ENCODE measurements at places on chromosomes 6 and 20.

DNA sequence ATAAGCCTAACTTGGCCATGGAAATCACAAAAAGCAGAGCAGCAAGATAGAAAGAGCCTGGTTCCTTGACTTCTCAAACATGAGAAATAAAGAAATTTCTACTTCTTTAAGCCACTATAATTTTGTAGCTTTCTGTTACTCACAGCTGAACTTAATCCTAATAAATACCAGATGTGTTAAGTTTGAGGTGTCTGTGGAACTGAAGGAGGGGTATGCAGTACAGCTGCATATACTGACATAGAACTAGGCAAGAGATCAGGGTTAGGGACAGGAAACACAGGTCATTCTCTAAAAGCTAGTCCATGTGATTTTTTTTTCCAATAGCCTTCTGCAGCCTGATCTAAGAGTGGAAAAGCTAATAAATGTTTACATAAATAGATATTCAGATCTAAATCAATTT lies 123.9 kb downstream of the COL12A1 start:
- DNase-seq = no peak

DNA sequence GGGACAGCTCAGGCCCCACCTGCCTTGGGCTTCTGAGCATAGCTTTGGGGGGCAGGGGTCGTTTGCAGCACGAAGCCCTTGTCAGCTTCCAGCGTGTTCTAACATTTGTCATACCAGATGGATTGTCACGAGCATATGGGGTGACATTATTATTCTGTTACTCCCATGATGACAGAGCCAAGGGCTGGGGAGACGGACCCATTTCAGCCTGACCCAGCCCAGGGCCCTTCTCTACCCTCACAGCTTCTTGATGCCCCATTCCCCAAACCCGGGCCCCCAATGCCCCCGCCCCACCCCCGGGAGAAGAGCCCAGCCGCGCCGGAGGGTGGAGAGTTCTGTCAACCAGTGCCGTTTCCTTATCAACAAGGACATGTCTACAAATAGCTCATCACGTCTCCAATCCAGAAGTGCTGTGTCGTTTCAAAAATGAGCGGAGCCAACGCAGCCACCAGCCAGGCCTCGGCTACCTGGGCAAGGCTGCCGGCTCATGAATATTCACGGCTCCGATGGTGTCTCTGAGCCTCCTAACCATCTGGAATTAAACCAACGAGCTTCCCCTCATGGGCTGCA lies 9.6 kb upstream of the CHRNA4 start:
- DNase-seq = no peak

DNA sequence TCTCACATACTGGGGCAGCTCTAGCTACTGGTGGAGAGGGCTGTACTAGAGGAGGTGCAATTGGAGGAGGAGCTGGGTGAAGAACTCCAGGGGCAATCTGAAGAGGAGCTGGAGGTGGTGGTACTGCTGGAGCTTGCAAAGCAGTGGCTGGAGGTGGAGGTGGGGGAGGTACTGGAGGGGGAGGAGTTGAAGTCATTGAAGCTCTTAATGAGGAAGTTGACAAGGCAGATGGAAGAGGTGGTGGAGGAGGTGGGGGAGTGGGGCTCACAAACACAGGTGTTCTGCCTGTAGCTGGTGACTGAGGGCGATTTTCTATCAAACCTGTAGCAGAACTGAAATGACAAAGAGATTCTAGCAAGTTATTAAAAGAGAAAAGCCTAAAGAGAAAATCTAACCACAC lies 77.6 kb downstream of the WASF1 start:
- peak; percentile 63 for DNase-seq

- DNase-seq = peak; percentile 57
Measured at GRCh38 chr6:11931296-11932035, 80.6 kb upstream of the HIVEP1 start.

DNA sequence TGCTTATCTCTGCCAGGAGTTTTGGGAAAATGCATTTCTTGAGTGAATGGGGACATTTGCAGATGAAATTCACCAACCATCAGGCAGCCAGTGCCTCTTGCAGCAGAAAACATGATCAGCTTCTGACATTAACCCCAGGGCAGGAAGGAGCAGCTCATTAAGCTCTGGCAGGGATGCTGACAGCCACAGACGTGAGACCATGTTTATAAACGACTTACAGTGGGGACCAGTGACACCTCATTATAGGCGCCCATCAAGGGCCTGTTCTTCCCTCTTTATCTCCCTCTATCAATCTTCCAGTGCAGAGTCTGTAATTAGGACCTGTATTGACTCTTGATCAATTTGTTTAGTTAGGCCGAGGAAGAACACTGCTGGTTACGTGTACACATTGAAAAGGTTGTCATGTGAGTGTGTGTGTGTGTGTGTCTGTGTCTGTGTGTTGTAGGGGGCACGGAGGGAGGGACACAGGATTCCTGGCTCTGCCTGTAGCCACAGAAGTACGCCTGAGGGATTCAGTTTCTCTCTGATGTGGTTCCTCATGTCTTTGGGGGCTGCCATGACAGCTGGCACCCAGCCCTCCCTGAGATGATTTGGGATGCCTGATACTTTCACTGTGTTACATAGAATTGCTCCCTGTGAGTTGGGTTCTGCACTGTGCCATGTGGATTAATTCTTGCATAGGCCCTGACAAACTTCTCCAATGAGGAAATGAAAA lies 428.4 kb upstream of the CHD6 start:
- no peak for DNase-seq

- no peak for DNase-seq
Measured at GRCh38 chr6:12490351-12490903, 200.3 kb downstream of the EDN1 start.

DNA sequence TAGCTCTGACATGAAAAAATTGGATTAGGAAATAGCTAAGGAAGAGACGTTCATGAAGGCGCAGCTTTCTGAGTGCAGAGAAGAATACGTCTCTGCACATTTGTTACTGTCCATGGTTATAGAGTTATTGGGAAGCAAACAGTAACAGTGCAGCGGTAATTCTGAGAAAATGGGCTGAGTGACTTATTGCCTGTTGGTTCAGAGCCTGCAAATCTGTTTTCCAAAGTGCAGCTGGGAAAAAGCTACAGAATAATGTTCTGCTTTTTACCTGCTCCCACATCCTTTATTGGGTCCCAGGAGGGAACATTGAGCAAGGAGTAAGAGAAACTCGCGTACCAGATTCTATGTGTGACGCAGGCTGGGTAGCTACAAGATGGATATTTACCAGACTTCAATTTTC lies 160.2 kb downstream of the BTBD3 start:
- no peak for DNase-seq

DNA sequence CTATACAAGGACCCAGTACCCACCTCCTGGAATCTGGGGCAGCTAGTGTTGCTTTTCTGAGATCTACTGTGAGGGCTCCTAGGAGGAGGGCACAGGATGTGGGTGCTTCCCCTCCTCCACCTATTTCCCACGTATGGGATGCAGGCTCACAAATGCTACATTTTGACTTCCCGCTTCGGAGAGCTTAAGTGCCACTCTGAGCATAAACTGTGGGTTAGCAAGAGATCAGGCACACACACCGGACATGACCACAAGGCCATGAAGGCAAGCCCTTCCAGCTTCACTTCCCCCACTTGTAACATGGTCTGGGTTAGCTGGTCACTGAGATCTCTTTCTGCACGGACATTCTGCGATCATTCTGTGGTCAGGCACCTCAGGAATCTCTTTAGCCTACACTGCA lies 15.7 kb upstream of the TGM3 start:
- DNase-seq = no peak

- DNase-seq = peak; percentile 74
Measured at GRCh38 chr6:56292505-56293181, 45.3 kb upstream of the COL21A1 start.

DNA sequence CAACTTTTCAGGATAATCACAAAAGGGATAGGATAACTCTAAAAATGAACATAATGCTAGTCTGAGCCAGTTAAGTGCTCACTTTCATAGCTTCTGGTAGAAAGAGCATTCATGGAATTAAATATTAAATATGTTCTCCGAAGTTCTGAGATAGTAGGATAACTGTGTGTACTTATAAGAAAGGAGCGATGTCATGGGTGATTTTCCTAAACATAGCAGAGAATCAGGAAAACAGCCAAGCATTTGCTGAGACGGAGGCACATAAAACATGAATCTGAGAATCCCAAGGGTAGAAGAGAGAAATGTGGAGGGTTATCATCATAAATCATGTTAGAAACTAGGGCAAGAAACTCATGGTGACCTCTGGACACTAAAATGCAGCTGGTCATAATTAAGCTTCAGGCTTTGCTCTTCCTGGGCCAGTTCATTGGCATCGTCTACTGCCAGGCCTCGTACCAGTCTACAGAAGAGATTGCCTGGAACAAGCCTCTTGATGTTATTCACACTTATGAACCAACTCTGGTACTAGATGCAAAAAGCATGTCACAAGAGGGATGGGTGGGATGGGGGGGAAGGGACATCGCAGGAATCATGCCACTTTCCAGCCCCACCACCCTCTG lies 436.6 kb downstream of the PRKN start:
- DNase-seq = no peak

GRCh38 chr6:44935693-44936300 lies 392.3 kb upstream of the RUNX2 start:
- DNase-seq = no peak

DNA sequence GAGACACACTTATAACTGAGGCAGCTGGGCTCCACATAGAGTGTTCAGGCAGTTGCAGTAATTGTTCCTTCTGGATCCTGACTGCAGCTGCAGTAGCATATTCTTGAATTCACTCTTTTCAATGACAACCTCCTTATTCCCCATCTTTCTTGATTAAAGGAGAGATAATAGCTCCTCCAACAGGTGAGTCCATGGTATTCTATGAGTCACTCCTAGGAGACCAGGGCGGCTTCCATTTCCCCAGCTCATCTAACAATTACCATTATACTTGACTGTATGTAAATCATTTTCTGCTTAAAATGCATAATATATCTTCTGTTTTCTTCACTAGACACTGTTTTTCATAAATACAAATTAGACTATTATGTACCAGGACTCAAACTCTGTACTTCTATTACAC lies 62.4 kb downstream of the TENT5A start:
- DNase-seq = no peak

- DNase-seq = no peak
Measured at GRCh38 chr6:149109397-149110070, 208.0 kb upstream of the TAB2 start.

- DNase-seq = no peak
Measured at GRCh38 chr20:11143481-11143880, 469.7 kb upstream of the JAG1 start.

GRCh38 chr20:4775322-4776078 lies 53.8 kb downstream of the PRND start:
- DNase-seq = no peak

- DNase-seq = peak; percentile 49
Measured at GRCh38 chr20:64042054-64042781, 6.2 kb downstream of the C20orf204 start.

DNA sequence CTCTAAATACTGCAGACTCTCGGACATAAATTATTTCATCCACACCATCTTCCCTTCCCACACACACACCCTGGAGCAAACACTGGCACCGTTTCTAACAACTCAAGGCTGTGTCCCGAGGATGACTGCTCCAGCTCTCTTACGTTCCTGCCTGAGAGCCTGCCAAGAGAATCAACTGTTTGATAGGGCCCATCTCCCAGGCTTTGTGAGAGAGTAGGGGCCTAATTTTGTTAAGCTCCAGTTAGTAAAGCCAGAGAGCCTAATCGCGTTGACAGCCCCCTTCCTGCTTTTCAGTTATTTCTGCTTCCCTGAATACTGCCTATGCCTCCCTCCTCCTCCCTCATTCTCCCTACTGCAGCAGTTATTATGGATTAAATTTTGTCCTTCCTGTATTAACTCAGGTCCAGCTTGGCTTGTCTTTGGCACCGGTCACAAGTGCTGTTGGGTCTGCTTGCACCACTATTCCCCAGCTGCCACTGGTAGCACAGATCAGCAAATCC lies 118.1 kb upstream of the TMEM181 start:
- no peak for DNase-seq

GRCh38 chr6:48505621-48506020 lies 394.6 kb upstream of the PTCHD4 start:
- no peak for DNase-seq

GRCh38 chr6:107815846-107816245 lies 8.3 kb downstream of the SCML4 start:
- DNase-seq = no peak

DNA sequence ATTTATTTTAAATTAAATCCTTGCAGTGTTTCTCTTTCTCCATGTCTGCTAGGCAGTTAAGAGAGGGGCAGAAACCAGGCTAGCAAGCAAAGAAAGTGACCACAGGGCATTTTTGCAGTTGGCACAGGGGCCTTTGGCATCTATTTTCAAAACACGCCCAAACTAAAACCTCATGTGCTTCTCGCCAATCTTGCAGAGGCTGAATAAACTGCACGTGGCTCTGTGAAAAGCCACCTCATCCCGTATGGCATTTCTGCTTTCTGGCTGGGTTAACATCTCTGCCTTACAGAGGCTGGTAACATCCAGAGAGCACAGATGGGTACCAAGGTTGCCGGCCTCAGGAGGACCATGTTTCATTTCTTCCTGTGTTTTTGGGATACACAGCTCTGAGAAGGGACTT lies 54.6 kb downstream of the GJA10 start:
- no peak for DNase-seq

DNA sequence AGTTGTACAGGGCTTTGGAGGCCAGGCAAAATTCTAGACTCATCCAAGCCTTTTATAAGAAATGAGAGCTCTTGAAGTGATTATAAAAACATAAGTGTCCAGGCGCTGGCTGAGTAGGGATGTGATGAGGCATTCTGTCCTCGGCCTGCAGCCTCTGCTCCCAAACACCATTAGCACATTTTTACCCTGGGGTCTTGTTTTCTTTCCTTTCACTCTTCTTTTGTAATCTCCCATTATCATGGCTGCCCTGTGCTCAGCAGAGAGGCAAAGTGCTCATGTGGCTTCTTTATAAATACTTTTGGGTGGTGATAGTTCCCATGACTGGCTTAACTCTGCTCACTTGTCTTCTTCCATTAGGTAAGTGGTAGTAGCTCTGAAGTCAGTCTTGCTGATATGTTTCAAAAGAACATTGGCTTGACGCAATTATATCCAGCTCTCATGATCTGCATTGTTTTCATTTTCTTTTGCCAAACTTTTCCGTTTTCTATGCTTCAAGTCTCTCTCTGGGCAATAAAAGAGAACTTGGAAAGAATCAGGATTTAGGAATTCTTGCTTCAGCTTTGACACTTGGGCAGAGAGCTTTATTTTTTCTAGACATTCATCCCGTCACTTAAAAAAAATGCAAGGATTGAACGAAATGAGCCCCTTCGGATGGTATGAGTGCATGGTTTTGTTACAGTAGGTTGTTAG lies 61.1 kb downstream of the CAP2 start:
- no peak for DNase-seq

DNA sequence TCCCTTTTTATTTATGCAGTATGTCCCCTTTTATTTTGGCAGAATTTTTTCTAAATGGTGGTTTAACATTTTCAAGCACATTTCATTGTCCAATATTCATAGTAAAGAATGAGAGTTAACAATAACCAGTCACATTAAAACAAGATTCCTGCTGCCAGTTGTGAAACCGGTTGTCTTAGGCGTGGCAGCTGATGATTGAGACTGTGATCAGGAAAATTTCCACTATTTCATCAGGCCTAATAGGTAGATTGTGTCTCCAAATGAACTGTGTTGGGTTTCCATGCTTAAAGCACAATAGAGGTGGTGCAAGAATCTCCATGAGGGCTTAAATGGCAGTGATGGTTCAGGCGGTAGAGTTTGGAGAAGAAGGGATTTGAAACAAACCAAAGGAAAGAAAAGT lies 15.3 kb downstream of the PRDM1 start:
- DNase-seq = no peak

Measured in common myeloid progenitor, CD34-positive (primary cell).